ENCODE measurements at places on chromosomes 4 and X. TPM values are rescaled to one million over a fixed set of nuclear protein-coding genes. Genes with fewer than 3 reads are reported as not detected.

The VCX gene
- total RNA-seq, result not detected

The ATP11C gene
- total RNA-seq, result 10.3 TPM

The GBA3 gene
- total RNA-seq, result not detected

The ENOX2 gene
- 9.2 TPM for total RNA-seq

The EPHA5 gene
- total RNA-seq, result 0.62 TPM

The PDCL2 gene
- not detected for total RNA-seq

The COX7B2 gene
- total RNA-seq, result not detected

The BRS3 gene
- total RNA-seq, result not detected

The SOD3 gene
- total RNA-seq, result not detected

The CRMP1 gene
- 2.1 TPM for total RNA-seq

The COL4A6 gene
- total RNA-seq, result 17.3 TPM

The PDGFRA gene
- 0.96 TPM for total RNA-seq

The UBA6 gene
- total RNA-seq, result 16.5 TPM

The CWH43 gene
- total RNA-seq, result not detected

The ABLIM2 gene
- 0.39 TPM for total RNA-seq

The ADGRG2 gene
- 6.0 TPM for total RNA-seq

The SSX2 gene
- not detected for total RNA-seq

The PRKG2 gene
- 0.85 TPM for total RNA-seq

The LPAR4 gene
- not detected for total RNA-seq

The NUDT10 gene
- 0.45 TPM for total RNA-seq

The SHROOM3 gene
- 3.6 TPM for total RNA-seq

The LRP2BP gene
- 0.09 TPM for total RNA-seq

The SPACA5 gene
- not detected for total RNA-seq

The CAPN6 gene
- total RNA-seq, result not detected

The AVPR2 gene
- 0.09 TPM for total RNA-seq

The SPARCL1 gene
- not detected for total RNA-seq

The BEND2 gene
- not detected for total RNA-seq

The FHIP1A gene
- 0.22 TPM for total RNA-seq

The DCUN1D4 gene
- total RNA-seq, result 17.6 TPM

The DUSP21 gene
- total RNA-seq, result not detected

The SLC7A11 gene
- 33.1 TPM for total RNA-seq
